ENCODE measurements at places on chromosomes 2 and 18.

GRCh38 chr2:190685333-190685732 is 36.5 kb downstream of the NAB1 start:
- no peak for DNase-seq

GRCh38 chr18:58584200-58585127 is 44.4 kb downstream of the ALPK2 start:
- no peak for DNase-seq

DNA sequence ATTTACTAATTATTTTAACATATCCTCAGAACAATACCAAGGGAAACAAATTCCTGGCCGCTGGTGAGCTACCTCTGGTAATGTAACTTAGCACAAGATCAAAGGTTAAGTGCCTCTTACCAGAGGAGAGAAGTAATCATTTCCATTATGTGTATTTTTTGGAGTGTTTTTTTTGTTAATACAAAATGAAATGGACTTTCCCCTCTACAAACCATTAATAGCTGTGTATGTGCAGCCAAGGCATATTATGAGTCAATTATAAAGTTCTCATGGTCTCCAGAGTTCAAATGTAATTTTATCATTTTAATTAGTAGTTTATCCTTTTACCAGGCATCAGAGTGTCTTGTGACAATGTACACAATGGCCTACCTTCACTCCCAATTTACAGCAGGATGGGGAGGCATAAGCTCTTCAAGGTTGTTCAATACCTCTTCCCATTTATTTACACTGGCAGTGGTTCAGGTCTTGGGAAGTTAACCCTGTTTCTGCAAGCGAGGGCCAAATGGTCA is 242.2 kb downstream of the TGIF1 start:
- no peak for DNase-seq

- no peak for DNase-seq
Measured at GRCh38 chr2:107801498-107801897, 25.2 kb upstream of the RGPD4 start.

- DNase-seq, result no peak
Measured at GRCh38 chr2:173278794-173279526, 75.7 kb upstream of the CDCA7 start.
